T-helper 9 cell (primary cell): ENCODE measurements at places on chromosomes 13 and 19.
A peak's percentile ranks its signal among the peaks of the same experiment; 100 is the strongest.

DNA sequence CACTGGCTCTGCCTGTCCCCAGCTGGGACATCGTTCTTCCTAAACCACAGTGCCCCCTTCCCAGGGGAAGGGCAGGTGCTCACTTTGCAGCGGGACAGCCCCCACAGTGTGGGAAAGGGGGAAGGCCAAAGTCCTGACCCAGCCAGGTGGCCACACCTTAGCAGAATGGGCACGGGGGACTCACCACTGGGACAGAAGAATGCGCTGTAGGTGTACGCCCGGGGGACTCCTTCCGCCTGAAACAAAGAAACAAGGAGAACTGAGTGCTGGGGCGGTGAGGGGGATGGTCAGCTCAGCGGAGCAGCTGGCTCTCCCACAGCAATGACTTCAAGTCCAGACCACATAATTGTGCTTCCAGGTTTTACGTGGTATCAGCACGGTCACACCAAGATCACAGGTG lies 49.4 kb downstream of the F2RL3 start:
- no peak for DNase-seq

DNA sequence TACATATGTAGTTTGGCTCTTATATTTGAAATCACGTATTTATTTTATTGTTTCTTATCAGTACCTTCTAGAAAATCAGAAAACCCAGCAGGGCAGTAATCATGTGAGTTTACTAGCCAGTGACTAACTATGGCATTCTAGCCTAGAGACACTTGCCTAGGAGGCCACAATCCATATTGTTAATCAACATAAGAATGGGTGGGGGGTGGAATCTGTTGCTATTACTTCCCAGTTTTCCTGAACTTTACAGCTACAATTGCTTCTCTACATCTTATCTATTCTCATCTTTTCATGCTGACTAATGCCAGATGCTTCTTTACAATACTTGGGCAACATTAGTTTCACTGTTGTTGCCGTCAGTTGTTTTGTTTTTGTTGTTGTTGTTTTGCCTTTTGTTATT lies 18.7 kb upstream of the ATXN8OS start:
- DNase-seq, result no peak

DNA sequence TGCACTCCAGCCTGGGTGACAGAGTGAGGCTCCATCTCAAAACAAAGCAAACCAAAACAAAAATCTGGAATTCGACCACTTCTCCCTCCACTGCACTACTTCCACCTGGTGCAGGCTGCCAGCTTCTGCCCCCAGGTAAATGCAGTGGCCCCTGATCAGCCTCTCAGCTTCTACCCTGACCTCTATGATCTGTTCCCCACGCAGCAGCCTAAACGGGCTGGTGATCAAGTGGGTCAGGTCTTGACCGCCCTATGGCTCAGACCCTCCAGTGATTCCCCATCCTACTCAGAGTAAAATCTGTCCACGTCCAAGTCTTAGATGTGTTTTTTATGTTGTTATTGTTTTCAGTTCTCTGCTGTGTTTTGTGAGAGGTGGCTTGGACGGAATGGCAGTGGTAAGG lies 163.9 kb downstream of the KCTD15 start:
- no peak for DNase-seq

DNA sequence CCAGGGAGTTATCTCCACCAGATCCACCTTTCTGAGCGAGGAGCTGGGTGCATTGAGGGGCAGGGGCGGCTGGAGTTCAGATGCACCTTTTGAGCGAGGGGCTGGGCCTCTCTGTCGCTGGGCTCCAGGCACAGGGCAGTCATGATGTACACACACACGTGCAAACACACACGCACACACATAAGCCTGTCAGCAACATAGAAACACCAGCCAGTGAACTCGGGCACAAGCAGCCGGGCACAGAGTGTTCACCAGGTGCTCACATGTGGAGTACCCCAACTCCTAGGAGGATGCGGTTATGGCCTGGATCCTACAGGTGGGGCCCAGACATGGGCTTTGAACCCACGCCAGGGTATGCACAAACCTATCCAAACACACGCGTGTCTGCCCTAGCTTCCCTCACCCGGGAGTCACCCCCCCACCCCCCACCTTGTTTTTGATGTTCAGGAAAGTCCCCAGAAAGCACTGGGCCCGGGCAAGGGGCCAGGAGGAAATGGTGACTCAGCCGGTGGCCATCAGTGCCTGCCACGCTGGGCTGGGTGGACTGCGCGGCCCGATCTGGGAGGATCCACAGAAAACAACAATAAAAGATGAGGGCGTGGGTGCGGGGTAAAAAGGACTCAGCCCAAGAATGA lies 13.3 kb downstream of the ARRDC2 start:
- peak; percentile 72 for DNase-seq

- DNase-seq, result no peak
Measured at GRCh38 chr13:99104396-99104795, 96.3 kb upstream of the UBAC2 start.
